ENCODE measurements at places on chromosomes 5 and 9. TPM values are rescaled to one million over a fixed set of nuclear protein-coding genes. Genes with fewer than 3 reads are reported as not detected.

The LIFR gene
- polyA plus RNA-seq: 23.8 TPM

The CENPK gene
- polyA plus RNA-seq: 19.0 TPM

- DNase-seq: no peak
- no peak overlapping the region for H3K27ac ChIP-seq
- peaks cover 3% of the 10 kb centered on the region for H3K27me3 ChIP-seq
- H3K4me3 ChIP-seq: no peak overlapping the region
These were observed 181.3 kb upstream of the IL12B start for GRCh38 chr5:159511570-159511969.

The GPR150 gene
- 0.90 TPM for polyA plus RNA-seq

The PPP2R2B gene
- 8.0 TPM for polyA plus RNA-seq

The PCA3 gene
- polyA plus RNA-seq: 0.97 TPM

GRCh38 chr9:106600955-106601560, 261.9 kb upstream of the ZNF462 start:
- DNase-seq: no peak
- H3K4me3 ChIP-seq: no peak overlapping the region
- H3K27me3 ChIP-seq: peaks cover 4% of the 10 kb centered on the region
- no peaks in the 10 kb centered on the region for H3K4me1 ChIP-seq

DNA sequence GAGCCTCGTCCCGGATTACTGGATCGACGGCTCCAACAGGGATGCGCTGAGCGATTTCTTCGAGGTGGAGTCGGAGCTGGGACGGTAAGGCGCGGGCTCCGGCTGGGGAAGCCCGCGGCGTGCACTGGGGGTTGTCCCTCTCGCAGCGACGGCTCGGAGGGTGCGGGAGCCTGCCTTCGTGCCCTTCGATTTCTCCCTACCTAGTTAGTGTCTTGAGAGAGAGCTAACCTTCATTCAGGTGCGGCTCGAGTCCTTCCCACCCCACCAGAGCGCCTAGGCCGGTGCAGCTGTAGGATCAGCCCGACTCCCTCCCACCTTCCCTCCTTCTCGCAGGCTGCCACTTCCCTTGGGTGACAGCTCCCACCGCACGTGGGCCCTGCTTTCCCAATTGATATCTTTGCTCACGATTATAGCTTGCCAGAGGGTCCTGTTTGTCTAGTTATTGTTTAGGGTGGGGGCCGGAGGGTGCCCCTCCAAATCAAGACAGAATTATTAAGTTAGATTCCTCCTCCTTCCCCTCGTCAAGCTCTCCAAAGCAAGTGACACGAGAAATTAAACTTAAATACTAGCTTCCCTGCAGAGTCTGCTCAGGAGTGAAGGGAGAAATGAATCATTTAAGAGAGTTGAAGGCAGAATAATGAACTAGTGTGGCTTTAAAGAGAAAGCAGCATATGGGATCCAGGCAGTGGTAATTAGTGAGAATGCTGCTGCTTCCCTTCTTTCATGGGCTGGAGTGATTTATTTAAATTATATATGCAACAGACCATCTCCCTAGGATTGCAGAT, 569 bp downstream of the CAMK4 start:
- no peak for DNase-seq
- peaks cover 4% of the 10 kb centered on the region for H3K4me1 ChIP-seq
- no peak overlapping the region for H3K27ac ChIP-seq
- H3K36me3 ChIP-seq: no peaks in the 10 kb centered on the region
- peak overlapping the region; percentile 62 for H3K4me3 ChIP-seq

DNA sequence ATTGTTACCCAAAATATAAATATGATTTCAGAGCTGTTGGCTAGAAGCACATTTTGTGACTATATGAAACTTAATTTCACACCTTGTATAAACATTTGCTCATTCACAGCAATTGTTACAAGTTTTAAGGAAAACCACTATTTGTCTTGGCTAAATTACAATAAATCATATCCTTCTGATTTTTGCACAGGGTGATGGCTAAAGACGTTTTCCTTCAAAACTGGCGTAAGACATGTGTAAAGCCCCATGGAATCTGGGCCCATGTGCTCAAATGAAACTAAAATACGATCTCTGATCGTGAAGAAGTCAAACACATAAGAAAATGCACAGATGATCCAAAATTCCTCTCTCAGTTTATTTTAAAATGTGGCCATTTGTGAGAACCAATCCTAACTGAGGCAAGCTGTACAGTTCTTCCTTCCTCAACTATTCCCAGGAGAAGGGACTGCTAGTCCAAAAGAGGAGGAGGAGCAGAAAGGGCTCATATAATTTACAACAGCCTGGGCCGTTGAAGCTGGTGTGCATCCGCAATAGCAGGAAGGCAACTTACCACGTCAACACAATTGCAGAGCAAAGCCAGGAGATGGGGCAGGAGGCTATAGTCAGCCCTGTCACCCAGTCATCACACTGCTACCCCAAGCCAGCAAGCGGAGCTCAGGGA, 98.4 kb downstream of the MED27 start:
- H3K4me3 ChIP-seq: no peak overlapping the region
- peaks cover 6% of the 10 kb centered on the region for H3K4me1 ChIP-seq
- no peaks in the 10 kb centered on the region for H3K36me3 ChIP-seq
- DNase-seq: no peak

GRCh38 chr5:178417391-178417811, 172.8 kb downstream of the COL23A1 start:
- H3K4me1 ChIP-seq: no peaks in the 10 kb centered on the region
- DNase-seq: no peak
- no peaks in the 10 kb centered on the region for H3K36me3 ChIP-seq
- H3K27ac ChIP-seq: no peak overlapping the region

- H3K4me1 ChIP-seq: peaks cover 2% of the 10 kb centered on the region
- H3K27ac ChIP-seq: no peak overlapping the region
- no peak for DNase-seq
These were observed 414.8 kb downstream of the GADD45G start for GRCh38 chr9:90019626-90020025.

The ZNF658 gene
- 4.4 TPM for polyA plus RNA-seq

DNA sequence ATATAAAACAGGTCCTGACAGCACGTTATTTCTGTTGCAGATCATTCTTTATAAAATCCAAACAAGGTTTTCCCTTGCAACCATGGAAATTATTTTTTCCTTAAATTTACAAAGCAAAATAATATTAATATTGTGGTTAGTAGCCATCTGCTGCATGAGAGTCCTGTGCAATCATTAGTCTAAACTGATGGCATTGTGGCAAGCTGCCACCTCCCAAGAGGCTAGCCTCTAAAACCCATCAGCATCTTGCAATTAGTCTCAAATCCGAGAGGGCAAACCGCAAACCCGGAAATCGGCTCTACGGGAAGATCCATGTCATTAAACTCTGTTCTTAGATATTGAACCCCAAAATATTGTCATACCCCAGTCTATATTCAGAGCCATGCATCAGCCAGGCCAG, 11.3 kb upstream of the CDH6 start:
- no peaks in the 10 kb centered on the region for H3K4me1 ChIP-seq
- H3K4me3 ChIP-seq: no peak overlapping the region
- no peaks in the 10 kb centered on the region for H3K27me3 ChIP-seq
- DNase-seq: no peak
- no peak overlapping the region for H3K27ac ChIP-seq
- no peaks in the 10 kb centered on the region for H3K36me3 ChIP-seq

The DMGDH gene
- polyA plus RNA-seq: 1.3 TPM

- no peaks in the 10 kb centered on the region for H3K36me3 ChIP-seq
- H3K4me1 ChIP-seq: no peaks in the 10 kb centered on the region
- no peaks in the 10 kb centered on the region for H3K27me3 ChIP-seq
- no peak overlapping the region for H3K4me3 ChIP-seq
These were observed 19.5 kb downstream of the MEF2C start for GRCh38 chr5:88863523-88863922.

The SLC6A18 gene
- polyA plus RNA-seq: 0.03 TPM

- no peak overlapping the region for H3K27ac ChIP-seq
- no peak overlapping the region for H3K4me3 ChIP-seq
- no peaks in the 10 kb centered on the region for H3K27me3 ChIP-seq
- no peaks in the 10 kb centered on the region for H3K36me3 ChIP-seq
- no peak for DNase-seq
- H3K4me1 ChIP-seq: peaks cover 23% of the 10 kb centered on the region
These were observed 10.7 kb downstream of the ARHGAP26 start for GRCh38 chr5:142780871-142781270.

The ZNF883 gene
- polyA plus RNA-seq: 2.6 TPM

The MYOZ3 gene
- polyA plus RNA-seq: 3.0 TPM

DNA sequence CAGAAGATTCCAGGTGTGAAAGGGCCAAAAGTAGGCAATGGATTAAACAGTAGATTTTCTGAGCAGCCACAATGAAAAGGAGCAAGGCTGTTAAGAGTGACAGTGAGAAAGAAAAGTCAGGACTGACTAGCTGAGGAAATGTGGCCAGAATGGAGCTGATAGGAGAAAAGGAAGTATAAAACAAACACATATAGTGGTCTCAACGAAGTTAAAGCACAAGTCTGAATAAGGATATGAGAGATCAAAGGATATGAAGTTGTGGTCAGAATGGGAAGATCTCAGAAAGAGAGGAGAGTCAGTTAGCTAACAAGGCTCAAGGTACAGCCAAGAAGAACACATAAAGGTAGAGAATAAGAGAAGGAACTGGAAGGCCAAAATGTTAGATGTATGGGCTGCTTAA, 39.9 kb downstream of the FNIP1 start:
- H3K4me1 ChIP-seq: no peaks in the 10 kb centered on the region
- H3K27ac ChIP-seq: no peak overlapping the region
- H3K27me3 ChIP-seq: no peaks in the 10 kb centered on the region
- no peak overlapping the region for H3K4me3 ChIP-seq

DNA sequence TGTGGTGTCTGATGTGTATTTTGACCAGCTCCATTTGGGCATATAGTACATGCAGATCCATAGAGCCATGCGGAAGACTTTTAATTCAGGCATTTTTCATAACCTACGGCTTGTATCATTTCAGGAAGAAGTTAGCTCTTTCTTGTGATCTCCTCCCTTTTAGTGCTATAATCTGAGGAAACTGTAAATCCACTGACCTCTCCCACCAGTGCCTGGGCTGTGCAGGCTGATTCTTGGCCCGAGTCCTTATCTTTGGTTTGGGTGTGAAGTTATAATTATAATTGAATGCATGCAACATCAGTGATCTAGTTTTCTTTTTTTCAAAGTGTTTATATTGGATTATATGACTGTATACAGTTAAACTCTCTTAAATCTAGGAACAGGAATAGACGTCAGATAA, 247.9 kb downstream of the PCSK5 start:
- H3K4me1 ChIP-seq: no peaks in the 10 kb centered on the region
- H3K27ac ChIP-seq: no peak overlapping the region
- no peak overlapping the region for H3K4me3 ChIP-seq
- peaks cover 13% of the 10 kb centered on the region for H3K36me3 ChIP-seq

The TOMM5 gene
- polyA plus RNA-seq: 135 TPM

DNA sequence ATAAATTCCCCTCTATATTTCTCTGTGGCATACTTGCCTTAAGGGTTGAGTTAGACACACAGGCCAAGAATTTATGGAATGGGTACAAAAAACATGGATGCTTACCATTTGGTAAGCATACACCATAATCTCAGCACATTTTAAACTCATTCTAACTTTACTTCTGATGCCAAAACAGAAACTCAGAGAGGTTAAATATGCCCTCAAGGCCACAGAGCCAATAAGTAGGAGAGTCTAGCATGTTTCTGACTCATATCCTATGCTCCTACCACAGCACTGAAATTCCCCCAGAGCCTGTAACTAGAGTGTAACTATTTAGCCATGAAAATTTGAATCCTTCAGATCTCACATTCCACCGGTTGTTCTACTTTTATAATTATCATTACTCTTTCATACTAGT, 559.7 kb downstream of the ACTL7B start:
- H3K4me1 ChIP-seq: no peaks in the 10 kb centered on the region
- no peak for DNase-seq
- H3K4me3 ChIP-seq: no peak overlapping the region
- H3K27me3 ChIP-seq: no peaks in the 10 kb centered on the region
- no peaks in the 10 kb centered on the region for H3K36me3 ChIP-seq

DNA sequence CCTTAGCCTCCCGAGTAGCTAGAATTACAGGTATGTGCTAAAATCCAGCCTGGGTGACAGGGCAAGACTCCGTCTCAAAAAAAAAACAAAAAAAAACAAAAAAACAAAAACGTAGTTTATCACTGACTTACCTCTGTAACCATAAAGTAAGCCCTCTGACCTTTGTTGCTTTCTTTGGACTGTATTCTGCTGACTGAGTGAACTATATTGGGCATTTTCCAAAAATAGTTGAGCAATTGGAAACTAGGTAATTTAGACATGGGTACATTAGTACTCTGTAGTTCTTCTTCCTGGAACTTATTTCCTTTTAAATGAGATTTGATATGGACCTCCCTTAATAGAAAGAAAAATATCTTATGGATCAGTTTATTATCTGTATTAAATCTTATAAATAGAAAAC, 66.6 kb downstream of the ANKHD1 start:
- DNase-seq: no peak
- no peaks in the 10 kb centered on the region for H3K4me1 ChIP-seq
- peaks cover 23% of the 10 kb centered on the region for H3K36me3 ChIP-seq
- no peaks in the 10 kb centered on the region for H3K27me3 ChIP-seq
- no peak overlapping the region for H3K27ac ChIP-seq

The DMRT2 gene
- not detected for polyA plus RNA-seq

The PCDHGA9 gene
- polyA plus RNA-seq: 1.9 TPM

DNA sequence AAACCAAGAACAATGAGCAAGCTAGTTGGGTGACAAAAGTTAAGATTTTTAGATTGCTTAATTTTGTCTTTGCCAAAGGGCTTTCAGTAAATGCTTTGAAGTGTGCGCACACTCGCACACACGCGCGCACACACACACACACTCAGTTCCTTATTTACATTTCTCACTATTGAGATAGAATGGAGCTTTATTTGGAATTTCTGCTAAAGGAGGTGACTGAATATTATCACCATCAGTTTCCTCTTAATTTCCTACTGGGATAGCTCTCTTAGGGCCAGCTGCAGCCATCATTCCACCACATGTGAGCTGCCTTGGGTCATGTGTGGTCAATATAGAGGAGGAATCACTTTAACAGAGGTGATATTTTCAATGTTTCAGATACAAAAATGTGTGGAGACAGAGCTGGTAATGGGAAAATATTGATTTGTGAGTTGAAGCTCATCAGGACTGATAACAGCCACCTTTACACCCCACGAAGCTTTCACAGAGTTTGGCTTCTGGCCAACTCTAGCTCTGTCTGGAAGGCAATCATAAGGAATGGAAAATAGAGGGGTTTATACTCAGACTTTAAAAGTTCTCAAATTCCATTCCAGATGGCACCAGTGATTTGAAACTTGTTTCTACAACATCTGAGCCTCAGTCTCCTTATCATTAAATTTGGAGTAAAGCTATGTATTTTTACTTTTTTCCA, 99.9 kb downstream of the MACIR start:
- H3K36me3 ChIP-seq: no peaks in the 10 kb centered on the region
- H3K27me3 ChIP-seq: no peaks in the 10 kb centered on the region
- H3K4me1 ChIP-seq: no peaks in the 10 kb centered on the region
- H3K4me3 ChIP-seq: no peak overlapping the region
- no peak for DNase-seq
- H3K27ac ChIP-seq: no peak overlapping the region

The HAVCR2 gene
- 2.3 TPM for polyA plus RNA-seq
